NCI-H1105 treated with DMSO at 0.1 percent for 48 hours (cell line): ENCODE measurements at places on chromosomes 6 and 20.

DNA sequence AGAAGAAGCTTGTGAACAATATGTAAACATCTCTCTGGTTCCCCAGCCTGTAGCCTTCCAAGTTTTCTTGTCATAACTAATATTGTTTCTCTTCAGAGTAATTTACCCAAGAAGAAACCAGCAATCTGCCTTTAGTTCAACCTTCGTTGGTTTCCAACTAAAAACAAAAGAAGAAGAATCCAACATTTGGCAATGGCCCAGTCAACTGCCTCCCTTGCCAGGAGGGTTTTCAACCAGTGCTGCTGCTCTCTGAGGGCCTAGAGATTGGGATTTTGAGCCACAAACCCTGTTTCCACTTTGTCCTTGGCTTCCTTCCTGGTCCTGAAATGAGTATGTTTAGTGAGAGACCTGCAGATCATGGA lies 395.8 kb upstream of the CNR1 start:
- DNase-seq = no peak

DNA sequence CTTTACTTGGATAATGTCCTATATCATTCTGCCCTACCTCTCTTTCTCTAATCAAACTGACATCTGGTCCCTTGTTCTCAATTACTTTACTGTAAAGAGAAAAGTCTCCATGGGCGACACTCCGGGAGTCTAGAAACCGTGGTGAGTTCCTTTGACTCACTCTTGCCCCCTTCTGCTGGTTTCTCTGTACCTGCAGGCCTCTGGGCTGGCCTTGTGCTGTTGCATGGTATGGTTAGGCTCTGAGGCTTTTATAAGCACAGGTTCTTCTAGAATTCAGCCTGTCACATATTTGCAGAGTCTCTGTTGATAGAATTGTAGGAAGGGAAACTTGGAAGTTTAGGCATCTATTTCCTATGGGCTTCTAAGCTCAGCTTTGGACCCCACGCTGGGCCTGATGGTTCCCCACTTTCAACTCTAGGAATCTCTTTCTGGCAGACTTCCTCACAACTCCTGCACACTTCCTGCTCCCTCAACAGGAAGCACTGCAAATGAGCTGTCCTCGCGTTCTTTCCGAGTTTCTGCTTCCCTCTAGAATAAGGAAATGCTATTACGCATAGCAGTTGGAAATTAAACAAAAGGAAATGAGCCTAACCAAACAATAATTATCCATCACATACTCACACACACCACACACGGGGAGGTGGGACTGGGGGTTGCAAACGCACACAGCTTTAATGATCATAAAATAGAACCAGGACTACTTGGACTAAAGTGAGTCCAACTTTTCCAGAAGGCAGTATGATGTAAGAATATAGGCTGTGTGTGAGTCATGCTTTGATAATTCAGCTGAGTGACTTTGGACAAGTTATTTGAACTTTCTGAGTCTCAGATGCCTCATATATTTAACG lies 683.3 kb downstream of the QKI start:
- DNase-seq = no peak

- no peak for DNase-seq
These were observed 298.6 kb downstream of the UBE3D start for GRCh38 chr6:82767037-82767436.

- DNase-seq = no peak
These were observed 13.4 kb upstream of the MYO6 start for GRCh38 chr6:75735491-75736186.

GRCh38 chr6:151692216-151692615 lies 115.3 kb upstream of the ESR1 start:
- no peak for DNase-seq

DNA sequence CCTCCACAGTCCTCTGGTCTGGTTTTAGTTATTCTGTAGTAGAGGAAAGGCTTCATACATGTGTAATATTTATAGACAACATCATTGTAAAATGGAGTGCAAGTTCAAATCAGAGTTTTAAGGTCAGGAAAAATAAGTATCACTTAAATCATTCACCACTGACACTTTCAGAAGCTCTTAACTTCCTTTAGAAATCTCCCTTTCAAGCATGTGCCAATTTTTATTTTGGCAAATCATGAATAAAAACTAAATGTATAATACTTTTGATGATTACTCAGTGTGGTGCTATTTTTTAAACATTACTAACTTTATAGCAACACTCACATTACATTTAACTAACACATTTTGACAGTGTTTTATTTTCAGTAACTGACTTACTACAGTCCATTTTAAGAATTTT lies 112.2 kb downstream of the OGFRL1 start:
- DNase-seq = no peak

DNA sequence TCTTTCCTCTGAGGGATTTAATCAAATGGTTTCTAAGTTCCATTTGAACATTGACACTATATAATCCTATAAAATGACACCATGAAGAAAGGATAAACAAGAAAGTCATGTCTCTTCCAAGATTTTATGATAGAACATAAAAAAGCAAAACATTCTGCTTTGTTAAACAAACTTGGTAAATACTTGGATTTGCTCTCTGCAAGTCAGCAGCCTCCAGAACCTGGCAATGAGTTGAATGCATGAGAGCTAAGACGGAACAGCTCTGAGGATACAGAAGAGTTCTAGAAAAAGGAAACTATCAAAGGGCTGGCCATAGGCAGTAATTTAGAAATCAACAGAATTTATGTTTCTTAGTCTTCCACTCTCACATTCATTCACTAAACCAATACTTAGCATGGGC lies 656.0 kb upstream of the ID4 start:
- DNase-seq = no peak

GRCh38 chr6:42099340-42100028 lies 42.9 kb downstream of the C6orf132 start:
- DNase-seq = peak; percentile 21

DNA sequence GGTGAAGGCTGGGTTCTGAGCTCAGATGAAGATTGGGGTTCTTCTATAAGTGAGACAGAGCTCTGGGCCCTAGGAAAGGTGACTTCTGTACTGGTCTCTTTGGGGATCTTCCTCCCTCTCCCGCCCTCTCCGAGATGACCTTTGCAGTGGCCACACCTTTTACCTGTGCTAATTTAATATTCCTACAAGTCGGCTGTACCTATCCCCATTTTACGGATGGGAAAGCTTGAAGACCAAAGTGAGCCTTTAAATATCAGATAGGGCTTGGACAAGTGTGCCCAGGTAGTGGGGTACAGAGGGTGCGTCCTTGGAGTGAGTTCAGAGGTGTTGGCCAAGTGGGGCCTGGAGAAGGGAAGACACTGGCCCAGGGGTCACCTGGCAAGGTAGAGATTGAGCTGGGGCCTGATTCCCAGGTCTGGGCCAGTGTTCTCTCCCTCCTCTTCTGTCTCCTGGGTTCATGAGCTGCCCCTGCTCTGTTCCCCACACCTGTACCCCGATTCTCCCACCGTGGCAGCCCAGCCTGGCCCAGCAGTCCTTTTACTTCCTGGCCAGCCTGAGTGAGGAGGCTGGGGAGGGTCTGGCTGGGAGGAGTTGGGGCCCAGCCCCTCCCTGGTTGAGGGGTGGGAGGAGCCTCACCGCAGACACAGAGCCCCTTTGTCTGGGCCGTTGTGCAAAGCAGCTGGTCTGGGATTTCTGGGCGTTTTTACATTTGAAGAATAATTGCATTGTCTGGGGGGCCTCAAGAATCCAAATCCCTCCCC lies 152.1 kb upstream of the RNF24 start:
- DNase-seq = no peak

- DNase-seq = no peak
These were observed 10.3 kb downstream of the SLC2A4RG start for GRCh38 chr20:63749597-63750508.

- DNase-seq = peak; percentile 9
These were observed 53.4 kb downstream of the SYTL3 start for GRCh38 chr6:158703111-158703836.

GRCh38 chr6:137640086-137640485 lies 145.9 kb upstream of the OLIG3 start:
- no peak for DNase-seq

- no peak for DNase-seq
These were observed 38.3 kb downstream of the BCL2L1 start for GRCh38 chr20:31684153-31685015.

GRCh38 chr6:129634411-129635230 lies 75.4 kb downstream of the ARHGAP18 start:
- no peak for DNase-seq

- no peak for DNase-seq
These were observed 22.0 kb downstream of the FIG4 start for GRCh38 chr6:109713097-109713496.

DNA sequence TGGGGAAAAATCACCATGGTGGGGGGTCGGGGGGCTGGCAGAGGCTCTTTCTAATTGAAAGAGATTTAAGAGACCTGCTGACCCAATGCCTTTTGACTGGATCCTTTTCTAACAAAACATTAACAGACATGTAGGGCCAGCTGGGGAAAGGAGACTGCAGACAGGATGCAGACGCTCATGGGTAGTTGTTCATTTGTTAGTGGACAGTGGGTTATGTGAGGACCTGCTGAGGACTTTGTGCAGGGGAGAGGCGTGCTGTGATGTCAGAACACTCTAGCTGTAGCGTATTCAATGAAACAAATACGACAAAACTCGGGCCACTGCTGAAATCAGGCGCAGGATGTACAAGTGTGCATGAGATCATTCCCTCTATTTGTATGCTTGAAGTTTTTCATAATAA lies 1.2 kb downstream of the IP6K3 start:
- no peak for DNase-seq

GRCh38 chr6:150195996-150196417 lies 53.2 kb downstream of the PPP1R14C start:
- no peak for DNase-seq

DNA sequence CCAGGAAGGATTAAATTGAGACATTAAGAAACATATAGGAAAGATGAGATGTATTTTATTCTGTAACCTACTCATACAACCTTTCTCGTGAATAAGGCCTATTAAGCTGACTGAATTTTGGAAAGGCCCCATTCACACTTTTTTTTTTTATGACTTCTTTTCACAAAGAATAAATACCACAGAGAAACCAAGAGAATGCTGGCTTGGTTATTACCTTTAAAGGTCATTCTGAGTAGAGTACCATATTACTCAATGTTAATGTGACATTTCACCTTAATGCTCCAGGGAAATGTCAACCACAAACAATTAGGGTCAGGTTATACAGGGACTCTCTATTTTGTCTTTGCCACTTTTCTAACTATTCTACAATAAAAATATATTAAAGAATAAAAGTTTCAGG lies 204.9 kb upstream of the PTCHD4 start:
- no peak for DNase-seq

GRCh38 chr6:75211920-75212590 lies 6.2 kb upstream of the COL12A1 start:
- no peak for DNase-seq

GRCh38 chr6:71582820-71583219 lies 294.2 kb downstream of the OGFRL1 start:
- no peak for DNase-seq

DNA sequence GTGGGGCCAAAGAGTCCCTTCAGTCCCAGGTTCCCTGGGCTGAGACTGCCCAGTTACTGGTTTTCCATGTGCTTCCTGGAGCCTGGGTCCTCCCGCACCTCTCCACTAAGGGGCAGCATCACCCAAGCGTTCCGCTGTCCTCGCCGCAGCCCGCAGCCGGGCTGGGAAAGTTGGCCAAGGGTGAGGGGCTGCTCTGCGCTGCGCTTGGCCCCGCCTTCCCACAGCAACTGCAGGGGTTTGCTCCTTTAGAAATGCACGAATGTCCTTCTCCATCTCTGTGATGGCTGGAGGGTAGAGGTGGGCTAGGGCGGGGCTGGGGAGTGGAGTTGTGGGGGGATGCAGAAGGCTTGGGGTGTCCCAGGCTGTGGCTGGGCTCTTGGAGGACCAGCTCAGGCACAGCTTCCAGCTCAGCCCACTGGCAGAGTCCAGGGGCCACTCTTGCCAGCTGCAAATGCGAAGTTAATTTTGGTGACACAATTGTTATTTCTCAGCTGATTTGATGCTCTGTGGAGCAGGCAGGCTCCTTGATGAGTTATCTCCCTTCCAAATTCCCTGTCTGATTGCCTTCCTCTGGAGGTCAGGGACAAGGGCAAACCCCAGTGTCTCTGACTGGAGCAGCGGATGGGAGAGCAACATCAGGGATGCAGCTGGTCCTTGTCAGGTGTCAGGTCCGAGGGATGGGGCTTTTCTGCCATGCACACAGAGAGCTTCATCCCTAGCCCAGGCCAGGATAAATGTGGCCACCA lies 63.2 kb downstream of the NOL4L start:
- peak; percentile 71 for DNase-seq

- peak; percentile 63 for DNase-seq
These were observed 81.6 kb upstream of the PREP start for GRCh38 chr6:105484238-105485161.

DNA sequence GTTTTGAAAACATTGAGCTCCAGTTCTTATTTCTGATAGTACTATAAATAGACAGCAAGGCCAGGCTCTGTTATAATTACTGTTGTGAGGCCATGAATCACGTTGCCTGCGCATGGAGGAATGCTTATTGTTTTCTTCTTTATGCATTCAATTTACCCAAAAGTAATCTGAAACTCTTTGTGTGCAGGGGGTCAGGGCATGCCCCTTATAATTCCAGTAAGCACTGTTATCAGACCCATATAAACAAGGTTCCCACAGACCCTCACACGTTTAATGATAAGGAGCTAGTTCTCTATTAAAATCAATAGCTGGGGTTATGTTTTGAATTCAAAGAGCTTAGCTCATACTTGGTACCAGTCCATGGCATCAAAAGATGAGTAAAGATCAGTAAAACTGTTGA lies 174.8 kb upstream of the ARG1 start:
- no peak for DNase-seq

DNA sequence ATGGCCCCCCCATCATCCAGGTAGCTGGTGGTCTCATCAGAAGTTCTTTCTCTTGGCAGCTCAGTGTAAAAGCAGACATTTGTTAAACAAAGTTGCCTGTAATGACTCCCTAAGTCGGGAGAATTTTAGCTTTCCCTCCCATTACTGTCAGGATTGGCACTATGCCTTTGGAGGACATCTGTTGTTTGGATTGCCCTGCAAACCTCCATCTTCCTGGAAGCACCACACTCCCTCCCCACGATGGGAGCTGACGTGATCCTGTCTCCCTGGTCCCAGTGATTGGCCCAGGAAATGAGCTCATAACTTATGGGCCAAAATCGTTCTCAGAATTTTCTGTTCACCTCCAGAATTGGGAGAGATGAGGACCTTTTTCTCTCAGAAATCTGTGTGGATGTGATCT lies 42.6 kb upstream of the CNR1 start:
- DNase-seq = no peak

DNA sequence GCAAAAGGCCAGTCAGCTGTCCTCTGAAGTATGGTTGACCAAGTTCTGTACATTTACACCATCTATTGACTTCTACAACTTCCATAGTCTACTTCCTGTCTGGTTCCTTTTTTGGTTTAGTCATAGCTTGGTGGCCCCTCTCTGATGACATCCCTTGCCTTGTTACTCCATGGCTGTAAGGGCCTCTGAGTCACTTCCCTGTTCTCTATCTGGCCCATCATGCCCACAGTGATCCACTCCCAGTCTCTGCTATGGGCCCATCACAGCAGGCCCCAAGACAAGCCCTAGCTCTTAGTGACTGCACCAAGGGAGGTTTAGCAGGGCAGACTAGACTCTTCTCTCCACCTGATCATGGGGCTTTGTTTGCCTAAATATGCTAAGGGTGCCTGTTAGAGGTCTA lies 441.6 kb downstream of the HACE1 start:
- no peak for DNase-seq
